ENCODE measurements at places on chromosomes 3 and 15.

GRCh38 chr3:5226783-5227182 lies 39.3 kb downstream of the EDEM1 start:
- DNase-seq, result no peak

DNA sequence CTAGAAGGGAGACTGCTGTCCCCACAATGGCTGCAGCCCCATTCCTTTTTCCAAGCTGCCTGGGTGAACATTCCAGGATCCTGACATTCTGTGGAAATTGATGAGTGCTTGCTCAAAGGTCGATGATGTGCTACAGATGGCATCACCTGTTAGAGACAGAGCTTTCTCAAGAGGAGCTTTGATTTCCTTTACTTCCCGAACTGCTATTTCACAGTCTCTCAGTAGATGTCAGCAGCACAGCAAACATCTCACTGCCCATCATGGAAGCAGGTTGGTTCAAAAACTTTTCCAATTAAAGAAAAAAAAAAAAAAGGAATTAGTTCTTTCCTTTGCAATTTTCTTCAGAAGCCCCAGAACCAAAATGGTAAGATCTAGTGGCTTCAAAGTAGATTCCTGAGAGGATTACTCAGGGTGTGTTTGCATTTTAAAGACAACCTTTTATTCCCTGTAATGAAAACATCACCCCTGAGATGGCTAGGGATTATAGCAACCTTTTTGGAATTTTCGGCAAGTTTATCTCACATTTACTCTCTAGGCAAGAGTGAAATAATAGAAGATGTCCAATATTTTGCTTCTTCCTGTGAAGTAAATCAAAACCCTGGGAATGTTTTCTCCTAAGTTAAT lies 44.8 kb downstream of the POLR2M start:
- DNase-seq, result no peak

DNA sequence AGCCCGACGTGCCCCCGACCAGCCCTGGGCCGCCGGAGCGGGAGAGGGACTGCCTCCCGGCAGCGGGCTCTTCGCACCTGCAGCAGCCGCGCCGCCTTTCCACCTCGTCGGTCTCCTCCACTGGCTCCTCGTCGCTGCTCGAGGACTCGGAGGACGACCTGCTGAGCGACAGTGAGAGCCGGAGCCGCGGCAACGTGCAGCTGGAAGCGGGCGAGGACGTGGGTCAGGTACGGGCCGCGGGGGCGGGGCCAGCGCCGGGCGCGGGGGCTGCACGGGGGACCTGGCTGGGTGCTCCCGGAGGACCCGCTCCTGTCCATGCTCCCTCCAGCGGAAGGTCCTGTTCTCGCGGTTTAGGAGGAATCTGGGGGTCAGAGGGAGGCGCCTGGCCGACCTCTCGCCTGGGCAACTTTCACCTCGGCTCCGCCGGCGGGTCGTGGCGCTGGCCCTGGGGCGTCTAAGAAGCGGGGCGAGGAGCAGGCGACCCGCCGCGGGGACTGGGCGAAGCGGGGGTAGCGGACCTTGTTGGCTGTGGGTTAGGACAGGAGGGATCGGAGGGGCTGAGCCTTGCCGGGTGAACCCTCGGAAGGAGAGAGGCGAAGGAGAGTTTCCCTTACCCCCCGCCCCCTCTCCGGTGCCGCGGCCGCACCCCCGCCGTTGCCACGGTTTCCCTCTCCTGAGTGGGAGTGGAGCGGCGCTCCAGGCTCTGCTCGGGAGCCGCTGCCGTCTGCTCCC lies 682 bp downstream of the ITPKA start:
- DNase-seq, result no peak

DNA sequence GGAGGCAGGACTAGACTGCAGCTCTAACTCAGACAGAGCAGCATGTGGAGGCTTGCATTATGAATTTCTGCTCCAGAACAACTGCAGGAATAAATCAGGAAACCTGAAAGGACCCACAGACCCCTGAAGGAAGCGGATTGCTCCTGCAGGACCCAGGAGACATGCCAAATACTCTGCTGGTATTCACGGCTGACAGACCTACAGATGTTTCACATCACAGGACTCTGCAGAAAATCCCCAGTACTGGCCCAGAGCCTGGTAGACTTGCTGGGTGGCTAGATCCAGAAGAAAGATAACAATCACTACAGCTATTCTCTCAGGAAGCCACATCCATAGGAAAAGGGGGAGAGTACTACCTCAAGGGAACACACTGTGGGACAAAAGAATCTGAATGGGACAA lies 942.1 kb downstream of the AGBL1 start:
- no peak for DNase-seq

DNA sequence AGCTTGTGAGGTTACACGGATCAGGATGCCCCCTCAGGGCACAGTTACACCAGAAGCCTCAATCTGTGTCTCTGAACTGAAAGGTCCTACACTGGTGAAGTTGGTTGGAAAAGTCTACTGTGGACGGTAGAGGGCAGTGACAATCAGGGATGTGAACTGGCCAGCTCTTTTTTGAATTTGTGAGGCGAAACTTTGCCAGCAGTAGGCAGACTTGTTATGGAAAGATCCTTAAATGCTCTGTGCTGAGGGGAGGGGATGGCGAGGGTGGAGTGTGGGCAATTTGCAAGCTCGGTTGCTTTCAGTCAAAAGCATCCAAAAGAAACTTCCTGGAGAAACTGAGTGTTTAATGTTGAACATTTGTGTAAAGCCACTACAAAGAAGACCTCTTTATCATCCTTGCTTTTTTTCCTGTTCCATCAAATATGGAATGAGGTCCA lies 127.4 kb upstream of the ABHD17C start:
- DNase-seq, result peak; percentile 49

- DNase-seq, result peak; percentile 23
Observed at GRCh38 chr3:71247221-71247957, 336.1 kb downstream of the FOXP1 start.

DNA sequence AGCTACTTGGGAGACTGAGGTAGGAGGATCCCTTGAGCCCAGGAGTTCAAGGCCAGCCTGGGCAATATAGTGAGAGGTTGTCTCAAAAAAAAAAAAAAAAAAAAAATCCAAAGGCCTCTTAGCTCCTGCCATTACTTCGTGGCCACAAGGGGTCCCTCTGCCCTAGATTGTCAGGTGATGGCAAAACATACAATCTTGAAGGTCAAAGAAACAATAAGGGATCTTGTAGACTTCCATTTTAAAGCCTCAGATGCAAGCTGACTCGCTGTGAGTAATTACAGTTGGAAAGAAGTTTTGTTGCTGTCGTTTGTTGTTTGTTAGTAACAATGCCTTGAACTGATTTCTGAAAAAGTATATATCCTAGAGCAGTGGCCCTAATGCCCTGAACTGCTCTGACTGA lies 55.9 kb upstream of the PLCL2 start:
- peak; percentile 15 for DNase-seq

GRCh38 chr3:59277201-59277600 lies 227.4 kb upstream of the CFAP20DC start:
- DNase-seq, result no peak

DNA sequence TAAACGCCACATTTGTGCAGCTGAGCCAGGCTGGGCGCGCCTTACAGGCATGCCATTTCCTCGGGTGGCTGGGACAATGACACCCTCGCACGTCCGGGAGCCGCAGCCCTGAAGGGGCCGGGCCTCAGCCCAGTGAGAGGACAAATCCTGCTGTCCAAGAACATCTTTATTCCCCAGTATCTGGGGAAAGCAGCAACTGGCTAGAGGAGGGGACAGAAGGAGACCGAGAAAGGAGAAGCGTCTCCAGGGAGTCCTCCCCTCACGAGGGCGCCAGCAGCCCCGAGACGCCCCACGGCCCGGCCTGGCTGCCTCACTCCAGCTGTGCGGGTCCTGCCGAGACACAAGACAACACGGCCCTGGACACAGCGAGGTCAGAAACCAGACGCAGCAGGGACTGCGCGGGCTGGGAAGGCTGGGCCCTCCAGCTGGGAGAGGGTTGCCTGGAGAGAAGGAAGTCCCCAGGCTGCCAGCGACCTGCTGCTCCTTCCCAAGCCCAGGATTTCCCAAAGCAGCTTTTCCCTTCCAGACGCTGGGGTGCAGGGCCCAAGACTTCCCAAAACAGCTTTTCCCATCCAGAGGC lies 130.2 kb downstream of the CHSY1 start:
- DNase-seq, result no peak

DNA sequence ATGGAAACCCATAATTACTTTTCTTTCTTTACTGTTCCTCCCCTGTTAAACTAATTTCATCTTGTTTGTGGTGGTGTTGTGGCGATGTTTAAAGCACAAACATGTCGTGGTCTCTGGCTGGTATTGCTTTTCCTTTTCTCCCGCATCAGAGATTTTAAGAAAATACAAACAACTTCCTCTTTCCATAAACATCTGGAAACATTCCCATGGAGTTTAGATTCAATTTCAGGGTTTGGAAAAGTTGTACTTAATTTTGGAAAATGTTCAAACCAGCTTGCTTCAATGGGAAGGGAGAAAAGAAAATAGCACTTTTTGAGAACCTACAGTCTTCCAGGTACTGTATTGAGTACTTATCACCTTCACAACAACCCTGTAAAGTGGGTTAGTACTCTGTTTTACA lies 30.4 kb downstream of the STARD9 start:
- no peak for DNase-seq

- DNase-seq, result no peak
Observed at GRCh38 chr3:193499136-193499770, 55.4 kb downstream of the ATP13A4 start.

DNA sequence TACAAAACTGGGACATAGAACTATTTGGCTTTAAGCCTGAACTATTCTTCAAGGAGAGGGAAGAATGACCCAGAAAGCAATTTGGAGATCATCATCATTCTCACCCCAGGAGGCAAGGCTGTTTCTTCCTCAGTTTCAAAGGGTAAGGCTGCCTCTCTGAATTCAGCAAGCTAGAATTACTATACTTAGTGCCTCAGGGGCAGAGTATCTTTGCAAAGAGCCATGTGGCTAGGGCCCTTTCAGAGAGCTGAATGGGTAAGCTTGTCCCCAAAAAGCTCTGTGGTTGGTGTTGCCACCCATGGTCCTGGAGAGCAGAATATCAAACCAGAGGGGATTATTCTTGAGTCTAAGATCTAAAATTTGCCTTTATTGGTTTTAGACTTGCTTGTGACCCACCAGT lies 720.3 kb upstream of the ARPP21 start:
- DNase-seq, result no peak

DNA sequence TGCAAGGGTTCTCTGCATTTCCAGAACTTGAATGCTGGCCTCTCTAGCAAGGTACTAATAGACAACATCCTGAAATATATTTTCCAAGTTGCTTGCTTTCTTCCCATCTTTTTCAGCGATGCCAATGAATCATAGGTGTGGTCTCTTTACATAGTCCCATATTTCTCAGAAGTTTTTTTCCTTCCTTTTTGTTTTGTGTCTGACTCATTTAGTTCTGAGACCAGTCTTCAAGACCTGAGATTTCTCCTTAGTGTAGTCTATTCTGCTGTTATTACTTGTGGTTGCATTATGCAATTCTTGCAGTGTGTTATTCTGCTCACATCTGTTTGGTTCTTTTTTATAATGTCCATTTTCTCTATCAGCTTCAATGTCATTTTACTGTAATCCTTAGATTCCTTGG lies 1265.0 kb upstream of the ALCAM start:
- peak; percentile 9 for DNase-seq
